Effector CD4-positive, alpha-beta T cell (primary cell): ENCODE measurements at places on chromosomes 13 and 19.

GRCh38 chr19:34225659-34226015 lies 28.7 kb upstream of the GARRE1 start:
- DNase-seq: no peak

- DNase-seq: no peak
These were observed 30.8 kb upstream of the PEPD start for GRCh38 chr19:33552191-33552927.

DNA sequence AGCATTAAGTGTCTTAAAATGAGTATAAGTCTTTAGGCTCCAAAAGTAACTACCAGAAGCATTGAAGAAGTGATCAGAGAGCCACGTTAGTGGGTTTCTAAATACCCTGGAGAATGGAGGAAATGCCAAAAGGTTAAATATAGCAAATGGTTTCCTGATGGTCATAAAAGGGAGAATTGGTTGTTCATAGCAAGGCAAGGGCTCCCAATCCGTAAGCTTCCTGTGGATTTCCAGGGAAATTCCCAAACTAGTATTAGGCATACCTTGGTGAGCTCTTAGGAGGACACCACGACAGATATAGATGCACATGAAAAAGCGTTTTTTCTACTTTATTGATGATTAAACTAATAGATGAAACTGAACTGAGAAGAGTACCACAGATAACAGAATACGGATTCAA lies 410.9 kb downstream of the FOXO1 start:
- DNase-seq: no peak

DNA sequence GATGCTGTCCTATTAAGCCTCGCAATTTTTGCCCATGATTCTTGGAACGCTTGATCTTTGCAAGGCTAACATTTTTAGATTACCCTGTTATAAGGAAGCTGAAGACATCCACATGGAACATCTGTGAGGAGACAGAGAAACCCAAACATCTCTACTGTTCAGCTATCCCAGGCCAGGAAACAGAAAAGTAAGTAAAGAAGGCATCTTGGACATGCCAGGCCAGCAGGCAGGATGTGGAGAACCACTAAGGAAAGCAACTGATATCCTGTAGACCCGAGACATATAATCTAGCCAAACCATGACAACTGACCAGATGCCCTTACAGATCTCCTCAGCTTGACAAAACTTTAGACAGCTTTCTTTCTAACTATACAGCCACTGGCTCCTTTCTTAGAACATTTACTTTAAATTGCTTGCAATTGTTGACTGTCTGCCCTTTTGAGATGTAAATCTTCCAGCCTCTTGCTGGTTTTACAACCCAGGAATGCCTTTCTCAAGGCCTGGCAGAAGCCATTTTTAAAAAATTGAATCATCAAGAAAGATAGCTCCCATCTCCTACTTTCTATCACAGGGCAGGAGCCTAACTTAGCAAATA lies 255.8 kb upstream of the DACH1 start:
- DNase-seq: no peak

DNA sequence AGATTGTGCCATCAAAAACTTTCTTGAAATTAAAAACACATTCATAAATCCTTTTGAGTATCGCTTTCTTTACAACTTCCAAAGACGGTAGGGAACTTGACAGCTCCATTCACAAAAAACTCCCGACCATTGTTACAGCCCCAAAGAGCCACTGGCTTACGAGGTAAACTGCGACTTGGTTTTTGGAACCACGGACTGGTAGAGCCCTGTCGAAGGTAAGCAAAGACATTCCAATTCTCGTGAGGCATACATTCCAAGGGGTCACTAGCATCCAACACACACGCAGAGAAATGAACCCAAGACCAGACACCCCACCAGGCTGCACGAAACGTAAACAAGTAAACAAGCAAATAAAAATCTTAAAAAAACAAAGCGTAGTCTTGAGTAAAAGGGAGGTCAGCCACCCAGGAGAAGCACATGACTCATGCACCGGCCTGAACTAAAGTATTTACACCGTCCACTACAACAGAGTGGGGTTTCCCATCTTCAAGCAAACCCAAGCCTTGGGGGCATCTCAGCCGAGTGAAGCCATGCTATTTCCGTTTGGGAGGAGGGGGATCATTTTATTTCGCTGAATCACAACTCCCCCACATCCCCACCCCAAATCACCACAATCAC lies 1.4 kb downstream of the BRD4 start:
- DNase-seq: peak; percentile 2
